Pericardium fibroblast (primary cell): ENCODE measurements at places on chromosomes 2 and 18. TPM values are rescaled to one million over a fixed set of nuclear protein-coding genes. Genes with fewer than 3 reads are reported as not detected.

The UCN gene
- 0.35 and 2.0 TPM in 2 replicates for total RNA-seq

The MEP1B gene
- total RNA-seq = not detected in 2 replicates

The CPS1 gene
- 9.9 and 12.9 TPM in 2 replicates for total RNA-seq

The HOXD8 gene
- total RNA-seq = 1.2 and 5.0 TPM in 2 replicates
